Hepatocyte (in vitro differentiated cells): ENCODE measurements at places on chromosomes 3 and 15. TPM values are rescaled to one million over a fixed set of nuclear protein-coding genes. Genes with fewer than 3 reads are reported as not detected.

FSIP1 gene
- 0.56 and 0.60 TPM in 2 replicates for total RNA-seq

GRCh38 chr15:90817117-90818057, 51.0 kb upstream of the FURIN start:
- peaks cover 8% of the 10 kb centered on the region for H3K4me1 ChIP-seq
- H3K27me3 ChIP-seq, result no peaks in the 10 kb centered on the region
- DNase-seq, result no peak
- no peaks in the 10 kb centered on the region for H3K36me3 ChIP-seq
- no peak overlapping the region for H3K27ac ChIP-seq
- H3K4me3 ChIP-seq, result no peak overlapping the region

DNA sequence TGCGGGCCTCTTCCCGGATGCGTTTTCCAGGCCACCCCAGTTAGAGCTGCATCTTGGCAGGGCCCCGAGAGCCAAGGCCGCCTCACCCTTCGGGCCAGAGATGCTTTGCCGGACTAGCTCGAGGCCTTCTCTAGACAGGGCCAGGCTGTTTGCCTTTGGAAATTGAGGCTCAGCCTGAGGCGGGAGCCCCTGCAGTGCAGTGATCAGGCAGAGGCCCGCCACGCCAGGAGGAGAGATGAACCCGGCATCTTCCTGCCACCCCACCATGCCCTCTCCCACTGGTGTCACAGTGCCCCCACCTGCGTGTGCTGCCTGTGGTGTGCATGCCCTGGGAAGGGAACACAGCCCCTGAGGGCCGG, 8.9 kb upstream of the ROPN1B start:
- no peaks in the 10 kb centered on the region for H3K36me3 ChIP-seq
- H3K4me3 ChIP-seq, result no peak overlapping the region
- no peak for DNase-seq
- H3K27ac ChIP-seq, result no peak overlapping the region
- H3K27me3 ChIP-seq, result peaks cover under 1% of the 10 kb centered on the region

GRCh38 chr3:131796111-131796510, 238.7 kb downstream of the CPNE4 start:
- H3K4me1 ChIP-seq, result no peaks in the 10 kb centered on the region
- peaks cover 5% of the 10 kb centered on the region for H3K27me3 ChIP-seq
- H3K36me3 ChIP-seq, result no peaks in the 10 kb centered on the region
- no peak for DNase-seq
- no peak overlapping the region for H3K27ac ChIP-seq

DNA sequence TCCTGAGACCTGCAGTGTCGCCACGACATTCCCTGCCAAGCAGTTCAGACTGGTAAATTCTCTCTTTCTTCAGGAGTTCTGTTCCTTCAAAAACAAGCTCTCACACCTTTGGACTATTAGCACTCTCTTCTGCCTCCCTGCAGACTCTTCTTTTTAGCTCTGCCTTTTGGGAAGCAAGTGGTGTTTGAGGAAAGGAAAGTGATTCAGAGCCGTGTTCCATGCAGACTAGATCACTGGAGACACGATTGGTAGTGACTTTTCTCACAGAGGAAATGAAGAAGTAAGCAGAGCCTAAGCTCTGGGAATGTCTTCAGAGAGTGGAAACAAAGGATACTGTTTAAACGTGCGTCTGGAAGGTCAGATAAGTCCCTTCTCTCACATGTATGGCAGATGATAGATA, 270.6 kb upstream of the TPRG1 start:
- H3K36me3 ChIP-seq, result no peaks in the 10 kb centered on the region
- no peak overlapping the region for H3K27ac ChIP-seq
- no peak for DNase-seq
- no peaks in the 10 kb centered on the region for H3K4me1 ChIP-seq
- no peak overlapping the region for H3K4me3 ChIP-seq

IL17RE gene
- total RNA-seq, result 9.1 and 10.2 TPM in 2 replicates

DNA sequence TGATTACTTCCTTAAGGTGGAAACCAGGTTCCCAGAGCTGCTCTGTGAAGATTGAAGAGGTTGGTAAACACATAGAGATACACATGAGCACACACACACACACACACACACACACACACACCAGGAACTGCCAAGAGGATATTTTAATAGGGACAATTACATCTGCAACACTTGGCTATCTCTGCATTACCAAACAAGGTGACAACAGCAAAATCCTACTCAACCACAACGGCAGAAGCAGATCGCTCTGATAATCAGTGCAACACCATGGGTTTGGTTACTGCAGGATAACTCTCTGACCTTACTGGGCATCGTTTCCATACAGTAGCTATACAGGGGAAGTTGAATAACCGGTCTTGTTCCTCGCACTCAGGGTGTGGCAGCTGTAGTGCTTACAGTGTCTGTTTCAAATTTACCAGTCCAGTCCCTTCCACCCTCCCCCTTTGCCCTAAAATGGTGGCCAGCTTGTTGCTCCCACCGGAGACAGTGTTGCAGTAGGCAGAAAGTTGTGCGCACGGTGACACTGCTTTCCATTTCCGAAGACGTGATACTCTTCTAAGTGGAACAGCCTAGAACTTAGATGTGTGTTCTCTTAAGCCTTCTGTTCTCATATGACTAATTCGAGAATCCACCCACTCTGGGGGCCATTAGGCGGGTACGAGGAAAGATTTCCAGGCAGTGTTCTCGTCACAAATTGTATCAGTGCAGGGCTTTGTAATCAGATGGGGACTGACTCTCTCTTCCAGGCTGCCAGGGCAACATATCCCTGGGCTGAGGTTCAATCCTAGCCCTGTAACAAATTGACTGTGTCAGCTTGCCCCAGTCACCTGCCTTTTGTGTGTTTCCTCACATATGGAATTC, 176.2 kb downstream of the P3H2 start:
- H3K4me1 ChIP-seq, result peaks cover 24% of the 10 kb centered on the region
- peak; percentile 20 for DNase-seq
- no peak overlapping the region for H3K4me3 ChIP-seq
- H3K36me3 ChIP-seq, result no peaks in the 10 kb centered on the region
- H3K27ac ChIP-seq, result peak overlapping the region; percentile 74

GRCh38 chr15:52013151-52013791, 5.7 kb upstream of the MAPK6 start:
- H3K4me3 ChIP-seq, result no peak overlapping the region
- H3K36me3 ChIP-seq, result no peaks in the 10 kb centered on the region
- H3K4me1 ChIP-seq, result no peaks in the 10 kb centered on the region
- no peak for DNase-seq
- H3K27ac ChIP-seq, result no peak overlapping the region
- H3K27me3 ChIP-seq, result no peaks in the 10 kb centered on the region

EBLN2 gene
- total RNA-seq, result 5.5 and 9.3 TPM in 2 replicates

GRCh38 chr3:194251461-194251860, 99.7 kb downstream of the CPN2 start:
- H3K4me1 ChIP-seq, result peaks cover 36% of the 10 kb centered on the region
- DNase-seq, result no peak
- H3K27ac ChIP-seq, result no peak overlapping the region
- H3K27me3 ChIP-seq, result no peaks in the 10 kb centered on the region

CYP1A1 gene
- total RNA-seq, result 17.0 and 23.5 TPM in 2 replicates

- no peaks in the 10 kb centered on the region for H3K27me3 ChIP-seq
- no peak for DNase-seq
- H3K36me3 ChIP-seq, result no peaks in the 10 kb centered on the region
- no peak overlapping the region for H3K27ac ChIP-seq
- H3K4me3 ChIP-seq, result no peak overlapping the region
Observed at GRCh38 chr3:31159331-31160039, 265.0 kb upstream of the GADL1 start.

MB21D2 gene
- 22.1 and 23.0 TPM in 2 replicates for total RNA-seq

FSD2 gene
- 0.04 TPM in 1 of 2 replicates, not detected in the other for total RNA-seq

DNA sequence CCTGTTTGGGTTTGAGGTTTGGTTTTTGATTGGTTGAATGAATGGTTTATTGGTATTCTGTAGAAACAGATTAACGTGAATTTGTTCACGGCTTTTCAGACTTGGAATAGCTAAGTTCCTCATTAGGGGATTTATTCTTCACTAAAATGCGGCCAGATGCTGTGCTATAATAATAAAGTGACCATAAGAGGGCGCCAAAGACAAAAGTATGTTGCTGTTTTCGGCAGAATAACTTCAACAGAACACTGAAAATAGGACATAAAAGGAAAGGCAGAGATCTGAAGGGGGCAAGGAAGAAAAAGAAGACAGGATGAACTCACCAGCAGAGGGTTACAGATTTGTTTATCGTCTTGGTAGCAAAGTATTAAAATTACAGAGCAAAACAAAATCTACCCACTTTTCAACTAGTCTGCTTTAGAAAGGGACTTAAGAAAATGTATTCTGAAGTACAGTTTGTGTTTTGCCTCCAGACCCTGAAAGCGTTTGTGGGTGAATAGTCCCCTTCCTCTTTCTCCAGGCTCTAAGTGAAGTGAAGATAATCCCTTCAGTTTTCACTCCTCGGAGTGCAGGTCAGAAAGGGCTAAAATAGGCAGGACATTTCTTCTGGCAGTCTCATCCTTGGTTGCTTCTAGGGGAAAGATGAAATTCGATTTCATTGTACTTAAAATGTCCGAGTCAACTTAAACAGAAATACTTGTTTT, 147.6 kb downstream of the IL20RB start:
- H3K4me1 ChIP-seq, result no peaks in the 10 kb centered on the region
- H3K4me3 ChIP-seq, result no peak overlapping the region
- H3K27ac ChIP-seq, result no peak overlapping the region
- DNase-seq, result peak; percentile 82
